ENCODE measurements at places on chromosomes 7 and 10. TPM values are rescaled to one million over a fixed set of nuclear protein-coding genes. Genes with fewer than 3 reads are reported as not detected.

Gene KCNH2
- total RNA-seq = 53.9 TPM

Gene TRIL
- total RNA-seq = under 0.01 TPM

Gene ERVW-1
- total RNA-seq = under 0.01 TPM

Gene CYP2C19
- not detected for total RNA-seq

Gene ANKRD7
- 0.27 TPM for total RNA-seq

Gene HABP2
- total RNA-seq = 0.27 TPM

Gene KCND2
- total RNA-seq = under 0.01 TPM

Gene PRTFDC1
- total RNA-seq = 3.5 TPM

Gene BPGM
- total RNA-seq = 5.9 TPM

Gene MKX
- not detected for total RNA-seq

Gene HMX3
- not detected for total RNA-seq

Gene UCN3
- total RNA-seq = not detected

Gene A1CF
- not detected for total RNA-seq

Gene GPR15LG
- not detected for total RNA-seq

Gene FEZF1
- total RNA-seq = not detected

Gene NPSR1
- under 0.01 TPM for total RNA-seq

Gene NEURL1
- 6.7 TPM for total RNA-seq

Gene GPR26
- total RNA-seq = under 0.01 TPM

Gene CASP7
- total RNA-seq = 8.6 TPM

Gene WNT8B
- total RNA-seq = not detected

Gene TSPAN12
- total RNA-seq = 0.81 TPM

Gene GRM8
- not detected for total RNA-seq

Gene TMEM140
- total RNA-seq = 38.0 TPM

Gene CYP2E1
- 0.81 TPM for total RNA-seq

Gene FZD8
- total RNA-seq = 0.81 TPM

Gene TAS2R5
- total RNA-seq = 1.9 TPM

Gene SPDYE17
- not detected for total RNA-seq

Gene EVX1
- not detected for total RNA-seq

Gene SEPTIN7
- total RNA-seq = 39.3 TPM

Gene LGI1
- not detected for total RNA-seq

Gene GDI2
- total RNA-seq = 271 TPM

Gene ITGA8
- not detected for total RNA-seq

Gene ANLN
- 4.3 TPM for total RNA-seq

Gene SP4
- total RNA-seq = 17.5 TPM

Gene PCLO
- 1.1 TPM for total RNA-seq

Gene CTBP2
- total RNA-seq = 120 TPM

Gene ZNF438
- 4.3 TPM for total RNA-seq

Gene PPA1
- 57.4 TPM for total RNA-seq

Gene BLNK
- total RNA-seq = 1.3 TPM

Gene BAG3
- 7.3 TPM for total RNA-seq

Gene NRCAM
- under 0.01 TPM for total RNA-seq

Gene ASL
- total RNA-seq = 40.4 TPM

Gene PAX4
- total RNA-seq = not detected

Gene TET1
- 2.4 TPM for total RNA-seq

Gene CH25H
- not detected for total RNA-seq

Gene HOXA6
- total RNA-seq = 40.1 TPM

Gene CFTR
- not detected for total RNA-seq

Gene DCLRE1A
- total RNA-seq = 3.8 TPM

Gene SAMD9
- 8.6 TPM for total RNA-seq

Gene IFIT2
- total RNA-seq = 3.0 TPM

Gene H2BK1
- total RNA-seq = not detected

Gene MLXIPL
- total RNA-seq = not detected

Gene MBL2
- not detected for total RNA-seq

Gene ZNF804B
- 0.27 TPM for total RNA-seq
